Heart right ventricle (tissue), 16 donors: ENCODE measurements at places on chromosomes 11 and 22. TPM values are rescaled to one million over a fixed set of nuclear protein-coding genes. Genes with fewer than 3 reads are reported as not detected.

DNA sequence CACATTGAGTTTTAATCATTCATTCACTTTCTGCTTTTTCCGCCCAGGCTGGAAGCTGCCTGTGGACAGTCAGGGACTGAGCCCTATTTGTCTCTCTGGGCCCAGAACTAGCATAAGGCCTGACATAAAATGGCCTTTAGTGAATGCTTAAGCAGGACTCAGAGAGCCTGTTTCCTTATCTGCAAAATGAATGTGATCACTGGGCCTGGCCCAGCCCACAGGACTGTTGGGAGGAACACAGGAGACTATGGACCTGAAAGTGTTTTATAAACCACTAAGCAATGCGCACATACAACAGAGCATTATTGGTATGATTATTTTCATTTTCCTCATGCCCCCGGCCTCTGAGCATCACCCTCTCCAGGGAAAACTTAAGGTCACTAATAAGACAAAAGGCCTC is 3.9 kb upstream of the MYH9 start:
- no peak for DNase-seq

DNA sequence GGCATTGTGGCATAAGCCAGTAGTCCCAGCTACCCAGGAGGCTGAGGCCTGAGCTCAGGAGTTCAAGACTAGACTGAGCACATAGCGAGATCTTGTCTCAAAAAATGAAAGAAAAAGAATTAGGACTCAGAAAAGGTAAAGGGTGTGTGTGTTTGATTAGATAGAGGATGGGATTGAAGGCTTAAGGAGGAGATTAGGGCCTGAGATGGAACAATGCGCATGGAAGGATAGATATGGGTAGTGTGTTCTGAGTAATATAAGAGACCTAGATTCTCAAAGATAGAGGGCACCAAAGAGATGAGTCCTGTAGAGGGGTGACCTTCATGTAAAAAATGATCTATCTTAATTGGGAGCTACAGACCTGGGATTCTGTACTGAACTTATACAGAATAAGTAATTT is 17.3 kb upstream of the RAB30 start:
- no peak for DNase-seq

- DNase-seq = no peak
Measured at GRCh38 chr11:117489999-117490679, 162.5 kb downstream of the CEP164 start.

DNA sequence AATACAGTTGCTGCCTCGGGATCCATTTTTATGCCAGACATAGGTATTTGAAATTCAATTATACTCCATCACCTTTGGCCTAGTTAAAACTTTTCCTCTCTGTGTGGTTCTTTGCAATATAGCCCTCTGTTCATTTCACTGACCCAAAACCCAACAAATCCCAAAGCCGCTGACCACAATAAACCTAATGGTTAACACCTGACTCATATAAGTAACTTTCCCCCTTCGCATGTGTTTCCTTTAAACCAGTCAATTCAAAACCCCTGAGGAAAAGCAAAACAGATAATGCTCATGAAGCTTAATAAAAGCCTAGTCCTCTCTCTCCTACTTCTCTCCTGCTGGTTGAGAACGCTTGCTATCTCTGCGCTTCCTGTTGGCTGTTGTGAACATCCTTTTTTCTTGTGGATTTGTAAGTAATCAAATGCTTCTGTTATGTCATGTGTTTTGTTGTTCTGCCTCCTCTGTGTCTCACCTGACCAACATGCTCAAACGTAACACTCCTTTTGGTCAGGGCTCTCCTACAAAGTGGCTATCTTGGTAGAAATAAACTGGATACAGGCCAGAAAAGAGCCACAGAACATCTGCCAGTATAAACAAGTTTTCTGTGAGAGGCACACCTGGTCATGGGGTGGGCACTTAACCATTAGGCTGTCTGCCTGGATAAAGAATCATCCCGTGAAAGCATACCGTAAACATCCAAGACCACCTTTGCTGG is 652.6 kb downstream of the METTL15 start:
- DNase-seq = no peak

GRCh38 chr22:32617903-32618302 is 143.3 kb downstream of the FBXO7 start:
- no peak for DNase-seq

DNA sequence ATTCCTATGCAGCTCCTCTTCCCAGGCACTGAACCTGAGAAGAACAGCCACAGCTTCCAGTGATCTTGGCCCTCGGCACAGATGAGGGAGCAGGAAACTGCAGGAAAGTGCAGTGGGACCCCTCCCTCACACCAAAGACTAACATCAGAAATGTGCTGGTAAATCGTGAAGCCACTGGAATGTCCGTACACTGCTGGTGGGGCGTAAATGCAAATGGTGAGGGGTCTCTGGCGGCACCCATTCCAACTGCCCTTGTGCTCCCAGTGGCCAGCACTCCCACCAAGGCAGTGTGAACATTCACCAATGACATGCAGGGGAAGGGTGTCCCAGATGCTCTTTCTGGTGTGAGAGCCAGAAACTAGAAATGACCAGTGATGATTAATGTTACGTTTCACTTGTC is 574.0 kb downstream of the BRD1 start:
- DNase-seq = no peak

- DNase-seq = no peak
Measured at GRCh38 chr11:78916759-78917158, 342.1 kb upstream of the NARS2 start.

GRCh38 chr11:67514116-67514515 is 6.2 kb upstream of the CDK2AP2 start:
- no peak for DNase-seq

- no peak for DNase-seq
Measured at GRCh38 chr11:34439610-34440198, 970 bp downstream of the CAT start.

DNA sequence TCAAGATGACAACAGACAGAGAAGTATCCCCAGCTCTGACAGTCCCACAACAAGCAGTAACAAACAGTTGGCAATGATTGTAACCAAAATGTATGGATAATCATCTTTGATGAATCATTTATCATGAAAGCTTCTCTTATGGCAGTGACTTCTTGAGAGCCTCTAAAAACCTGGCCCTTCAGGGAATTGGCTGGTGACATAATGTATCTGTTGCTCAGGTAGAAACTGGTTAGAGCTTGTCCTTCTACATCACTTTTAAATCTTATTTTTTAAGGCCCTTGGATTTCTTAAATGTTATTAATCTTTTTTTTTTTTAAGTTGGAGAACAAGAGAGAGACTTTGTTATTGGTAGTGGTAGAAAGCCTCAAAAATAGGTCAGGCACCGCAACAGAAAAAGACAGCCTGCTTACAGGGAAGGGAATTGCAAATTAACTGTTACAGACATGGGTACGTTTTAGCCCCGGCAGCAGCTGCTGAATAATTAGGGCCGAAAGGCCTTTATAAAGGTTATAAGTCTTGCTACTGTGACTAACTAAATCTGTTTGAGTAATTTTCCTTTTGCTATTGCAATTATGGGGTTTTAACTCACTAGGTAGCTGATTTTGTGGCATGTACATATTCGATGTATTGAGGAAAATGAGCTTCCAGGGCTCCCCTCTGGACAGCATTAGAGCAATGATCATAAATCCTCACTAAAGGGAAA is 207.7 kb upstream of the LRRC4C start:
- DNase-seq = no peak

DNA sequence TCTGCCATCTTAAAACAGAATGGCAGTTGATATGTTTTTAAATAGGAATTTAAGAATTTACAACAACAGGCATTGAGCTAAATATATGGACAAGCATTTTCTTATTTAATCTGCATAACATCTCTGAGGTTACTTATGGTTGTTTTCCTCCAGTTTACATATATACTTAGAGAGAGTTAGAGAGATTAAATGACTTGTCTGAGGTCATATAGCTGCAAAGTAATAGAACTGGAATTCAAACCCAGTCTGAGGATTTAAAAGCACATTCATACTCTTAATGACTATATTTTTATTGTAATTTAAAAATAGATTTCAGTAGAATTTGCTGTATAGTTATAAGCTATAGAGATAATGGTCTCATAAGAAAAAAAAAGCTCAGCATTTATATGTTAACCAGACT is 81.4 kb upstream of the GRIK4 start:
- no peak for DNase-seq

GRCh38 chr11:72116019-72116755 is 3.7 kb upstream of the ANAPC15 start:
- DNase-seq = no peak

DNA sequence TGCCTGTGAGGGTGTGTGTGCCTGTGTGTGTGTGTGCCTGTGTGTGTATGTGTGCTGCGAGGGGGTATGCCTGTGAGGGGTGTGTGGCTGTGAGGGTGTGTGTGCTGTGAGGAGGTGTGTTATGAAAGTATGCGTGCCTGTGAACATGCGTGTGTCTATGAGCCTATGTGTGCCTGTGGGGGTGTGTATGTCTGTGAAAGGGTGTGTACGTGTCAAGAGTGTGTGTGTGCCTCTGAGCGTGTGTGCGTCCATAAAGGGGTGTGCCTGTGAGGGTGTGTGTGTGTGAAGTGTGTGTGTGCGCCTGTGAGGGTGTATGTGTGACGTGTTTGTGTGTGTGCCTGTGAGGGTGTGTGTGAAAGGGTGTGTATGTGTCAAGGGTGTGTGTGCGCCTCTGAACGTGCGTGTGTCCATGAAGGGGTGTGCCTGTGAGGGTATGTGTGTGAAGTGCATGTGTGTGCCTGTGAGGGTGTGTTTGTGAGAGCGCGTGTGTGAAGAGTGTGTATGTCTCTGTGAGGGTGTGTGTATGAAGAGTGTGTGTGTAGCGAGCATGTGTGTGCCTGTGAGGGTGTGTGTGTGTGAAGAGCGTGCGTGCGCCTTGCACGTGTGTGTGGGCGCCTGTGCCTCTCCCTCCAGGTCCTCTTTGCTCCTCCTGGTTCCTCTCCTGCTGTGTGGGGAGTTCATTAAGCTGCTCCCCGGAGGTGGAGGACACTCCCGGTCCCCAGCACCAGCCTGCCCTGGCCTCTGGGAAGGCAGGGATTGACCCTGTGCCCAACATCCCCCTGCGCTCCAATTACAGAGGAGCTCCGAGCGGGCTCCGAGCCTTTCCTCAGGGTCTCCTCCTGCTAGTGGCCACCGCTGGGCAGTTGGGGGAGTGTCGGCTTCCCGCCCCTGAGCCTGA is 53.3 kb downstream of the CACNA1I start:
- DNase-seq = no peak

DNA sequence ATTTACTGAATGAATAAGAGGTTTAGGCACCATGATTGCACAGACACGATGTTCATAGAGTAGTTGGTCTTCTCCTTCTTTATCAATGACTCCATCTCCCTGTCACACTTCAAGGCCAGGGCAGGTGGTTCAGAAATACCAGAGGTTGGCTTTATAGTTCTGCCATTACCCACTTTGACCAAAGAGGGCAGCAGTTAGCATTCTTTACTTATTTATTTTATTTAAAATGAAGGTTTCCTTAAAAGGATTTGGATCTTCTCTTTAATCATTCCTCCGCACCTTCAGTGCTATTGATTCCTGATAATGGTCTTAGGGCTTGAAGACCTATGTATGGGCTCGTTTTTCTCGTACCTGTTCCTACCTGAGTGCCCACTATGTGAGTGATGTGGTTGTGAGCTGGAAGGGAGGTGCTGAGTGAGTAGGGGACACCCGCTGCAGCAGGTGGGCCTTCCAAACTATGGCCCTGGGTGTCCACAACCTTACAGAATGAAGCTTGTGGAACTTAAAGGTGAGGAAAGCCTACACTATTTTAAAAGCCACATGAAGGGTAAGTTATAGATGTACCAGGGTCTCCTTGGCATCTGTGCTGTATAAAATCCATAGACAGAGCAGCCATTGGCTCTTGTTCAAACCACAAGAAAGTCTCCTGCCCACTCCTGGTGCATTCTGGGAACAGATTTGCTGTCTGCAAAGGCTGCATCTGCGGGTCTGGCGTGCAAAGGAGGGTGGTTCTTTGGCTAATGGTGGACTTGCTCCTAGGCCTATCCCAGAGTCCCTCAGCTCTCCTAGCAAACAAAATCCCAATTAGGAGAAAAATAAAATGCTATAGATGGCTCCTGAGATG is 35.0 kb downstream of the TIMP3 start:
- no peak for DNase-seq

GRCh38 chr11:8138526-8138925 is 30.3 kb downstream of the RIC3 start:
- no peak for DNase-seq

GRCh38 chr11:108025387-108026080 is 16.8 kb downstream of the CUL5 start:
- DNase-seq = no peak

GRCh38 chr22:23231471-23232093 is 51.3 kb downstream of the BCR start:
- no peak for DNase-seq

GRCh38 chr11:2202900-2203439 is 31.4 kb upstream of the TH start:
- DNase-seq = no peak

- DNase-seq = no peak
Measured at GRCh38 chr22:22074634-22075381, 92.2 kb upstream of the TOP3B start.

GRCh38 chr11:109798521-109798920 is 294.7 kb upstream of the ZC3H12C start:
- DNase-seq = no peak

GRCh38 chr22:27825174-27825573 is 23.6 kb upstream of the MN1 start:
- no peak for DNase-seq

DNA sequence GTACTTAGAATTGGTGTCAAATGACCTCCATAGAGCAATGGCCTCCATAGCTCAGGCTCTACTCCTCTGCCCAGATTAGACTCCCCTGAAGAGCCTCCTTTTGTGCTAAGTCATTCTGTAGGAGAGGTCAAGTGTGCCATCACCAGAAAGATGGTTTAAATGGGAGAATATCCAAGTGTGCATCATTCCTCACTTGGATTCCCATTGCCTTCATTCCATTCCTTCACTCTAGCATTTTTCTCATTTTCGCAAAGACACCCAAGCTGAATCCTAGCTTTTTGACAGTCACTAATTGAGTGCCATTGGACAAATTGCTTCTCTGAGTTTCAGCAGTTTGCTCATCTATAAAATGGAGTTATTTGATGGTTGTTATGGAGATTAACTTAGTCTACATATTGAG is 16.9 kb downstream of the CLMP start:
- DNase-seq = no peak

APOBEC3F gene
- total RNA-seq = 7.0 TPM

MYRF gene
- 0.90 TPM for total RNA-seq

PTGDR2 gene
- total RNA-seq = 2.1 TPM

CTSW gene
- 0.71 TPM for total RNA-seq

LRRC74B gene
- total RNA-seq = not detected

DRD4 gene
- not detected for total RNA-seq

PARVA gene
- 68.0 TPM for total RNA-seq

VPREB3 gene
- not detected for total RNA-seq

CRYAB gene
- total RNA-seq = 8,011 TPM
